Keratinocyte (primary cell): ENCODE measurements at places on chromosomes 2 and 18. TPM values are rescaled to one million over a fixed set of nuclear protein-coding genes. Genes with fewer than 3 reads are reported as not detected.

Gene CCDC74B
- 0.46 to 0.60 TPM (median 0.52 TPM) in 3 replicates for polyA plus RNA-seq

Gene GAL3ST2
- 0.05 TPM in 1 of 3 replicates, not detected in the others for polyA plus RNA-seq

Gene CDKL4
- polyA plus RNA-seq = not detected in 3 replicates

Gene ANKRD62
- not detected in 3 replicates for polyA plus RNA-seq

Gene HRH4
- polyA plus RNA-seq = 0.01 to 0.15 TPM (median 0.03 TPM) in 3 replicates

Gene TRPM8
- polyA plus RNA-seq = 0.04 to 0.26 TPM (median 0.06 TPM) in 3 replicates

Gene BMP10
- 0.05 TPM in 1 of 3 replicates, not detected in the others for polyA plus RNA-seq

Gene STARD6
- polyA plus RNA-seq = 0.30 TPM in 1 of 3 replicates, not detected in the others

Gene BZW1
- polyA plus RNA-seq = 297 to 402 TPM (median 326 TPM) in 3 replicates
